HS-5 (cell line): ENCODE measurements at places on chromosomes 13 and 19.

- no peak for DNase-seq
These were observed 199.0 kb downstream of the KATNAL1 start for GRCh38 chr13:30108216-30108912.

DNA sequence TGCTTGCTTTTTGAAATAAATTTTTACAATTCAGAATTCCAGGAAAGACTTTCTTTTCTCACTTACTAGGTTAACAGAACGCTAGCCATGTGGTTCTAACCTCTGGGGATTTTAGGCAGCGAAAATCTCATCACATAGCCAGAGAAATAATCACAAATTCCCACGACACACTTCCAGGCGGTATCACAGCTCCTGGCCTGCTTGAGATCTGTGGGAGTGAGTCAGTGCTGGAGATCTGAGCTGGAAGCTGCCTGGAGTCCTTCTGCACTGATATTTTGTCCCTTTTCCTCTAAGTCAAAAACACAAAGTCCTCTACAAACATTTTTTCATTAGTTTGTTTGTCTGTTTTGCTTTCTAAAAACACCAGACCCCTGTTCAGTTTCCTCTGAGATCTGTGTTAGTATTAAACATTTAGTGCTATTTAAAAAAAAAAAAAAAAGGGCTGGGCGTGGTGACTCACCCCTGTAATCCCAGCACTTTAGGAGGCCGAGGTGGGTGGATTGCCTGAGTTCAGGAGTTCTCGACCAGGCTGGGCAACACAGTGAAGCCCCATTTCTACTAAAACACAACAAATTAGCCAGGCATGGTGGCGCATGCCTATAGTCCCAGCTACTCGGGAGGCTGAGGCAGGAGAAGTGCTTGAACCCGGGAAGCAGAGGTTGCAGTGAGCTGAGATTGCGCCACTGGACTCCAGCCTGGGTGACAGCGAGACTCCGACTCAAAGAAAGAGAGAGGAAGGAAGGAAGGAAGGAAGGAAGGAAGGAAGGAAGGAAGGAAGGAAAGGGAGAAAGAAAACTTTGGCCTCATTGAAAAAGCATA lies 12.2 kb upstream of the UBE2L5 start:
- no peak for DNase-seq

DNA sequence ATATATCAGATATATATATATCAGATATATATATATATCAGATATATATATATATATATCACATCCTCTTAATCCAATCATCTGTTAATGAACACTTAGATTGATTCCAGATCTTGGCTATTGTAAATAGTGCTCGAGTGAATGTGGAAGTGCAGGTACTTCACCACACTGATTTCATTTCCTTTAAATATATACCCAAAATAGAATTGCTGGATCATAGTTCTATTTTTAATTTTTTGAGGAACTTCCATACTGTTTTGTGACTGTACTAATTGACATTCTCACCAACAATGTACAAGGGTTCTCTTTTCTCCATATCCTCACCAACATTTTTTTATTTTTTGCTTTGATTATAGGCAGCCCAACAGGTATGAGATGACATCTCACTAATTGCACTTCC lies 277.5 kb downstream of the NHLRC3 start:
- no peak for DNase-seq

GRCh38 chr13:86731987-86732386 lies 932.8 kb upstream of the SLITRK6 start:
- no peak for DNase-seq

- DNase-seq, result no peak
These were observed 31.3 kb downstream of the NUMBL start for GRCh38 chr19:40659116-40659515.

DNA sequence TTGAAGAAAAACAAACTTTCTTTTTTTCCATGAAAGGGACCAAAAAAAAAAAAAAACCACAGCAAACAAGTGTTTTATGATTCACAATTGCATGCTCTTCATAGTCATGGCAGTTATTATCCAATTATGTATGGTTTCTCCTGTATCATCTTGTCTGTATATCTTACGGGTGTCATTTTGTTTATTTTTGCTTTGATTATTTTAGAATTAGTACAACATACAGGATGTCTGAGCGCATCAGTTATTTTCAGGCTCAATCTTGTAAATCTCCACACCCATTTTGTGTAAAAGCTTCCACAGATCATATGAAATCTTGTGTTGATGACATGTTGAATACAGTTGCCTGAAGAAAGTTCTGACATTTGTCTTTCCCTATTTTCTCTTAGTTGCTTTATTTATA lies 280.3 kb downstream of the KLF5 start:
- DNase-seq, result no peak

DNA sequence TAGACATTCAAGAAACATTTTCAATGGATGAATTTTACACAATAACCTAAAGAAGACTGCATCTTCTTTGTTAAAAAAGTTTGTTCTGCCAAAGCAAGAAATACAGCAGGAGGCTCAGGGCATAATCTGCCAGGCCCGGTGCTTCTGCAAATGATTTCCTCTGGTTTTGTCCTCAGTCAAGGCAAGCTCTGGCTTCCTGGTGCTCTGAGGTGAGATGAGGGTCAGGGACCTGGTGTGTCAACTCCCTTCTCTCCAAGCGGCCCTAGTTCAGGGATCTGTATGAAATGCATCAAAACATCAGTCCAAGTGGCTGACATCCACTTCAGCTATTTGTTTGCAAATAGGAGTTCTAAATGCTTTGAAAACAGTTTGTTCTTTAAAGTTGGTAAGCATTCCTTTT lies 31.6 kb downstream of the LACC1 start:
- no peak for DNase-seq

DNA sequence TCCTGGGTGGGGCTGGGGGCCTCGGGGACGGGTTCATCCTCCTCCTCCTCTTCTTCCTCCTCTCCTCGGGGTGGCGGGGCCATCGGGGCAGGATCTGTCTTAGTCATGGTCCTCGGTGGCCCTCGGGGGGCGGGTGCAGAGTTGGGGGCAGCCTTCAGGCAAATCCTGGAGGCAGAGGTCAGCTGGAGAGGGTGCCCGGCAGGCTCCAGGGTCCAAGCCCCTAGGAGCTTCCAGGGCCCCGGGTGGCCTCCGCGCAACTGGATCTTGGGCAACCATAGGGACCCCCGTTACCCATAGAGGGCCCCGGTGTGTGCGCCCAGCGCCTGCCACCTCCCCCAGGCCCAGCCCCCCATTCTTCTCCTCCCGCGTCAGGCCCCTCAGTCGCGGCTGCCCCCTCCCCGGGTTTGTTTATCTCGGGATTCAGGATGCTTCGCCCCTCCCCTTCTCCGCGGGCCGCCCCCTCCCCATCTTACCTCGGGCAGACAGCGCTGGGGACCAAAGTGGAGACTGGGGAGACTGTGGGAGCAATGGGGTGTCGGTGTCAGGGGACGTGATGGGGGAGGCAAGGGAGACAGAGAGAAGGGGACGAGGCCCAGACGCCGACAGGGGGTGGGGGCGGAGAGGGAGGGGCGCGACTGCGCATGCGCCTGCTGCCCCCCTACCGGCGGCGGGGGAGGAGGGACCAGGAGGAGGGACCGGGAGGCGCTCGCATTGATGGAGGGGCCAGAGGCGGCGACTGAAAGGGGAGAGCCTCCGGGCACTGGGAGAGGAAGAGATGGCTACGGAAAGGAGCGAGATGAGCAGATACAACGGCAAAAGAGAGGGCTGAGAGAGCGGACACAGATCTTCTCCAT lies at the start of gene CLIP3:
Gene CLIP3 (minus strand): TSS at position 623 of the 854 bp plus-strand sequence. CDS start 516 bp downstream, at position 107.
- DNase-seq, result no peak

- DNase-seq, result no peak
These were observed 11.9 kb downstream of the ELAVL1 start for GRCh38 chr19:7993560-7993959.

DNA sequence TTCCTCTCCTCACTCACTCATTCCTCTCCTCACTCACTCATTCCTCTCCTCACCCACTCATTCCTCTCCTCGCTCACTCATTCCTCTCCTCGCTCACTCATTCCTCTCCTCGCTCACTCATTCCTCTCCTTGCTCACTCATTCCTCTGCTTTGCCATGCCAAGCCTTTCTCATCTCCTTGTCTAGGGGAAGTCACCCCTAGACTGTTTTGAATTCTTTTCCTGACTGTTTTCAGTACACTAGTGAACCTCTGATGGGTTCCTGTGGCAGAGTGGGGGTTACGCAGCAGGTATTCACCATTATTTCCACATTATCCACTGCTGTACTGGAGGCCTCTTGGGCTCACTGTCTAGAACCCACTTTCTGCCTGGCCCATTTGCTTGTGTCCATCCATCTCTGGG lies 1.2 kb downstream of the CYP4F8 start:
- DNase-seq, result no peak

- DNase-seq, result peak; percentile 56
These were observed 250.9 kb downstream of the DLEU7 start for GRCh38 chr13:50592412-50593155.

- no peak for DNase-seq
These were observed 927 bp downstream of the LPAR6 start for GRCh38 chr13:48411841-48412531.

DNA sequence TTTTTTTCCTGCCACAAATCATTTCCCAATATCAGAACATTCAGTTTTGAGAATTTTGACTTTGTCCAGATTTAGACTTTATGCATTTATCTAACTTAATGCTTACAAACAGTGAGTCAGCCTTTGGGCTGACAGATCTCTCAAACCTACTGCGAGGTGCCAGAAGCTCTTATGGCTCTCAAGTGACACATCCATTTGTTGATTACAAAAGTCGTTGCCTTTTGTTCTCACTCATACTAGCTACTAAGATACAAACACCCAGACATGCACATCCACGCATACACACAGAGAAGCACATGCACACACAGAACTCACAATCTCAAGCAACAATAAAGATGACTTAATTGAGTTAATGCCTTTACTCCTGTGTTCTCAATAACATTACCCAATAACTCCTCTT lies 1147.5 kb downstream of the DIAPH3 start:
- no peak for DNase-seq

DNA sequence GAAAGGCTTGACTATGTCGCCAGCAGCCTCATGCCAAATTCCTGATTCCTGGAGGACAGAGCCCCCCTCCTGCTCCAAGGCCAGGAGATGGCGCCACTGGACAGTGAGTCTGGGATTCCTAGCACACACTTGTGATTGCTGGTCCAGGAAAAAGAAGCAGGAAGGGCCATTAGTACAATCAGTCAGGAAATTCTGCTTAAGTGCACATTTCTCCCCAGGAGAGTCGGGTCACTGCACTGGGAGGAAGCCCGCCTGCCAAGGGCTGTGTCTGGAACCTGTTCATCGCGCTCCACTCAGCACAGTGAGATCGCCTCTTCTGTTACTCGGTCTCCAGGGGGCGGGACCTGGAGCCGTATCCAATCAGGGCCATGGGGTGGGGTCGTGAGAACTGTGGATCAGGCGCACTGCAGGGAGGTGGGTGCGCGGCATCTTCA lies 65.1 kb downstream of the ZNF823 start:
- no peak for DNase-seq

- no peak for DNase-seq
These were observed 45.4 kb upstream of the GPR183 start for GRCh38 chr13:99352351-99353245.

DNA sequence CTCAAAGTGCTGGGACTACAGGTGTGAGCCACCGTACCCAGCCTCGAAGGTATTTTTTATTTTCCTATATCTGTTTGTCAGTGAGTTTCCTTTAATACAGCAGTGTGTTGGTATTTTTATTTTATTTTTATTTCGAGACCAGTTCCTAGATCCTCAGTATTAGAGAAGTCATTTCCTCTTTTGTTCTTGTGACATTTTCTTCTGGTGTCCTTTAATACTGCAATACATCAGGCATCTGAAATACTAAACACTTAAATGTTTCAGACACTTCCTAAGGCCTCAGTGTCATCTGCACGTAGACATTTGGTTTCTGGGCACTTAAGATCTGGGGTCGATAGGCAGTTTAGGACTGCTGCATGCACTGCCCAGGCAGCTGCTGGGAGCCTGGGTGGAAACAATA lies 22.5 kb downstream of the GATAD2A start:
- no peak for DNase-seq

DNA sequence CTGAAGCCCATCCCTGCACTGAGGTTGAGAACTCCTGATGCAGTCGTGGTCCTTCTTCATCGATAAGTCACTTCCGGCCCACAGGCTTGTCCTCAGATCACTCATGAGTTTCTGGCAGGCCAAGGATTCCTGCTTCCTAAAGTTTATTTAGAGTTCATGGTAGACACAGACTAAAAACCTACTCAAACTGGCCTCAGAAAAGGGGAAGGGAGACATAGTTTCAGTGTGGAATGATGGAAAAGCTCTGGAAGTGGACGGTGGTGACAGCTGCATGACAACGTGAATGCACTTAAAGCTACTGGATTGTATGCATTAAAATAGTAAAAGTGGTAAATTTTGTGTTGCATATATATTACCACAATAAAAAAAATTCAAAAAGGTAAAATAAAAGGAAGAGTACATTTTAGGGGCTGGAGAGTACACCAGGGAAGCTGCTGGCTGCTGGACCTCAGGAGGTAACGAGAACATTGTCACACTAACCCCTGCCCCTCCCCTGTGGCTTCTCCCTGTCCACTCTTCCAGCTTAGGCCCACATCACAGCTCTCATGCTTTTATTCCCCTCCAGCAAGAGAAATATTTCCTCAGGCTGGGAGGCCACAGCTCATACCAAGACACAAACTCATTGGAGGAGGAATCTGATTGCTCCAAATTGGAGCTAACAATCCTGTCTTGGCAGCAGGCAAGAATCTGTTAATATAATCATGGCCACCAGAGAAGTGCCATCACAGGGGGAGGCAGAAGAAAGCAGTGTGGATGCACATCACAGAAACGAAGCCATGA lies 741.0 kb downstream of the UQCRFS1 start:
- no peak for DNase-seq

- no peak for DNase-seq
These were observed 64.0 kb upstream of the GSX1 start for GRCh38 chr13:27728271-27728670.

DNA sequence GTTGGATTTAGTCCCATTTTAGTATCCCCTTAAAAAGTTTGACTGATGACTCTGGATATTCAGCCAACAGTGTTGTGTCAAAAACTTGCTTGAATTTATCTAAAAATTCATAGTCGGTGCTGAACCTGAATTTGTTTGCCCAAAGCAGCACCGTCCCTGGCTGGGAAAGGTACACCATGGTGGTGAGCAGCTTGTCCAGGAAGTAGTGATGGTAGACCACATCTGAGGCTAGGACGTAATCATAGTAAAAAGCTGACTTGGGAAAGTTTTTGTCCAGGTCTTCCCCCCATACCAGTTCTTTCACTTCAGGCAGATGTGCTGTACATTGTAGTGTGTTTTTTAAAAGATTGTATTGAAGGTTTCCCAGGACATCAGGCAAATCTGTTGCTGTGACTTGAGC lies 8.8 kb downstream of the METTL21C start:
- no peak for DNase-seq
